Kidney tubule cell (primary cell): ENCODE measurements at places on chromosomes 13 and 19.

GRCh38 chr13:75416327-75417011 lies 65.5 kb downstream of the TBC1D4 start:
- no peak for DNase-seq

DNA sequence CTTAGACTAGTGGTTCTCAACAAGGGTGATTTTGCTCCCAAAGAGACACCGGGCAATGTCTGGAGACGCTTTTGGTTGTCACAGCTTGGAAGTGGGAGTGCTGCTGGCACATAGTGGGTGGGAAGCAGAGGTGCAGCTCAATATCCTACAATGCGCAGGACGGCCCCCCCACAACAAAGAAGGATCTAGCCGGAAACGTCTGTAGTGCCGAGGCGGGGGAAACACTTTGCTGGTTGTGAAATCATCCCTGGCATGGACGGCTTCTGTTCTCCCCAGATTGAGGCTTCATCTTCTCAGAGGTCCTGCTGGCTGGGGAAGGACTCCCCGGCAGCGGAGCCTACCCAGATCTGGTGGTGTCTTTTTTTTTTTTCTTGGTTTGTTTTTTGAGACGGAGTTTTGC lies 13.4 kb upstream of the SYT5 start:
- no peak for DNase-seq

GRCh38 chr13:101514695-101515275 lies 62.3 kb downstream of the ITGBL1 start:
- DNase-seq, result peak; percentile 65

GRCh38 chr19:12885749-12886650 lies 1.0 kb downstream of the KLF1 start:
- DNase-seq, result no peak

DNA sequence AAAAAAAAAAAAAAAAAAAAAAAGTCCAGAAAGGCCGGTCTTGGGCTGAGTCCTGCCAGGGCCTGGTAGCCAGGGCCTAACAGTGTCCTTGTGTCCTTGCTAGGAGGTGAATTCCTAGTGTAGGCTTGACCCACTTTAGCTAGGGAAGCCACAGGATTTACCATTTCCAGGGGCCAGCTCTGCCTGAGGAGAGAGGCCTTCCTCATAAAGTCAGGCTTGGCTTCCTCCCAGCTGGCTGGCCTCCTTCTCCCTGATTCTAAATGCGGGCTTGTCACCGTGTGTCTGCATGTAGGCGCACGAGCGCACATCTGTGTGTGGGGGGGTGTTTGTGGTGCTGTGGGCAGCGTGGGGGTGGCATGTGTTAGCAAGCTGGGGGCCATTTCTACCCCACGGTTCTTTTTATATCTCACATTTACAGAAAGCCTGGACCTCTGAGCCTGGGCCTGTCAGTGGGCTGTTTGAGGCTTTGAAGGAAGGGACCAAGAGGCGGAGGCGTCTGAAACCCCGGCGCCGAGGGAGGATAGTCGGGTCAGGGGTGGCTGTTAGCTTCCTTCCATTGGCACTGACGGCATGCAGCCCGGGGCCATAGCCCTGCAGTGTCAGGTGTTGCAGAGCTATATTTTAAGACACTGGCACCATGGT lies 31.7 kb downstream of the IER2 start:
- peak; percentile 39 for DNase-seq

GRCh38 chr13:43495732-43496131 lies 291.0 kb downstream of the ENOX1 start:
- no peak for DNase-seq

GRCh38 chr13:38463048-38463447 lies 113.4 kb downstream of the UFM1 start:
- DNase-seq, result no peak

- no peak for DNase-seq
Measured at GRCh38 chr19:41876847-41877832, at the start of gene CD79A. TSS of gene CD79A (plus strand) at chr19:41877279. CDS start at chr19:41877305, 26 bp downstream.

DNA sequence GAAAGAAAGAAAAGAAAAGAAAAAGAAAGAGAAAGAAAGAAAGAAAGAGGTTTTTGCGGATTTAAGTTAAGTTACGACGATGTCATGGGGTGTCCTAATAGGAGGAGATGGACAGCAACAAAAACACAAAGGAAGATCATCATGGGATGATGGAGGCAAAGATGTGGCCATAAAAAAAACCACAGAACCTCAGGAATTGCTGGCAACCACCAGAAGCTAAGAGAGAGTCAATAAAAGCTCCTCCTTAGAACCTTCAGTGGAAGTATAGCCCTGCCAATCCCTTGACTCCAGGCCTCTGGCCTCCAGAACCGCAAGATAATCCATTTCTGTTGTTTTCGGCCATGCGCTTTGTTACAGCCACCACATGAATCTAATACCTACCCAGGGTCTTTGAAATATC lies 11.5 kb downstream of the PLEKHA4 start:
- DNase-seq, result no peak

DNA sequence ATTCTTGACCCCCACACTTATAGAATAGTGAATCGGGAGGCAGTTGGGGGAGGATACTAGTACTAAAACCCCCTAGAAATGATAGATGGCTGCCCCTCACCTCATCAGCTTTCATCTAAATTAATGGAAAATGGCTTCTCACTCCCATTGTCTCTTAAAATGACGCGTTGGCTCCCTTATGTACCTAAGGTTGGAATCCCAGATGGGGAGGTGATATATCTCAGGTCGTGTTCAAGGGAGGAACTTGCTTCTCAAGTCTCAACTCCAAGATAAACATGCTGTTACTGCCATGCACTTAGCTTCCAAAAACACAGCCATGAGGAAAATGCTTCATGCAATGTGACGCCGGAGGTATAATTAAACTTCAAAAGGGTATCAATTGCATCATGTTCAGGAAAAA lies 18.8 kb upstream of the UBE2L5 start:
- no peak for DNase-seq

GRCh38 chr13:39789451-39789850 lies 134.0 kb downstream of the COG6 start:
- DNase-seq, result peak; percentile 33

DNA sequence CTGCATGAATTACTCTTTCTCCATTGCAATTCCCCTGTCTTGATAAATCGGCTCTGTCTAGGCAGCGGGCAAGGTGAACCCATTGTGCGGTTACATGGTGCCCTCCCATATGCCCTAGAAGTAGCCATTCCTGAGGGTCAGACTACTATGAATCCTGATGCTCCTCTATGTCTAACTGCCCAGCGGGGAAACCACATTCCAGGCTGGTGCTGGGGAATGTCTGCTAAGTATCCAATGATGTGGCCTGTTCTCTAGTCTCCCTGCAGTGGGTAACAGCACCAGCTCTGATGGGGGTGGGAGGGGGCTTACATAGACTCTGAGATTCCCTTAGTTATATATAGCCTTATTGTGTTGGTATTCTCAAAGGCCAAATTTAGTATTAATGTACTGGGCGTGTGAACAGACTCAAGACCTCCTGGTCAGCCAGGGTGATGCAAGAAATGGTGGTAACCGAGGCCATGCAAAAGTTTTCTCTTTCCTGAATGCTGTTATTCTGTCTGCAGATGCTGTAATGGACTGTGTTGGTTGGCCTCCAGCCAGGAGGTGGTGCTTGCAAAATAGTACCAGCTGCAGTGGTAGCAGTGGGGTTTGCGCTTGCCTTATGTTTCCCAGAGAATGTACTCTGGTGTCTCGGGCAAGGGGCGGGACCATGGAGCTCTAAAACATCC lies 564.8 kb upstream of the SLITRK1 start:
- no peak for DNase-seq

DNA sequence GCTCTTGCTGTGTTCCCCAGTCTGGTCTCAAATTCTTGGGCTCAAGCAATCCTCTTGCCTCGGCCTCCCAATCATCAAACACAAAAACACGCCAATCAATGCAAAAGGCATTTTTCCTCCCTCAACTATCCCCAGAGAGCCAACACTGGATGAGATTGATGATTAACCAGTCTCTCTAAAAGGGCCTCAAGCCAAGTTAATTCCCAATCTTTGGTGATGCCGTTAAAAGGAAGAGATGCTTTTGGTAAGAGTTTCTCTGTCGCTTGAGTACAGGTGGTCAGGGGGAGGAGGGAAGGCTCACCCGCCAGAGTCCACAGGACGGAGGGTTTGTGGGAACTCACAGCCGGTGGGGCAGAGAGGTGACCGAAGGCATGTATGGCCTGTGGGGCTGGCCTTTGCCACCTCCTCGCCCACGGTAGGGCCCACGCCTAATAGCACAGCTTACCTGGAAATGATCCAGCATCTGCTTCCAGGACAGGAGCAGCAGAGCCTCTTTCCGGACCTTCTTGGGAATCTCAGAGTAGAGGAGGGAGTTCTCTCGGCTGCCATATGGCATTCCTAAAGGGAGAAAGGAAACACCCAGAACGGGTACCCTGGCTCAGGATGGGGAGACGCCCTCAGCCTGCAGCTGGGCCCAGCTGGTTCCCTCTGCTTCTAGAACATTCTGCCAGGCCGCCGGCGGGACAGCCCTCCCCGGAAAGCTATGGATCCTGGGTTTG lies 18.1 kb downstream of the DPP9 start:
- DNase-seq, result peak; percentile 77

GRCh38 chr13:43348397-43348796 lies 325.0 kb downstream of the DNAJC15 start:
- peak; percentile 73 for DNase-seq

- DNase-seq, result no peak
Measured at GRCh38 chr13:49828453-49828852, 36.0 kb upstream of the KPNA3 start.

- DNase-seq, result no peak
Measured at GRCh38 chr13:77494226-77494625, 41.3 kb upstream of the SCEL start.

- DNase-seq, result no peak
Measured at GRCh38 chr19:48370955-48371354, 6.8 kb downstream of the SYNGR4 start.

DNA sequence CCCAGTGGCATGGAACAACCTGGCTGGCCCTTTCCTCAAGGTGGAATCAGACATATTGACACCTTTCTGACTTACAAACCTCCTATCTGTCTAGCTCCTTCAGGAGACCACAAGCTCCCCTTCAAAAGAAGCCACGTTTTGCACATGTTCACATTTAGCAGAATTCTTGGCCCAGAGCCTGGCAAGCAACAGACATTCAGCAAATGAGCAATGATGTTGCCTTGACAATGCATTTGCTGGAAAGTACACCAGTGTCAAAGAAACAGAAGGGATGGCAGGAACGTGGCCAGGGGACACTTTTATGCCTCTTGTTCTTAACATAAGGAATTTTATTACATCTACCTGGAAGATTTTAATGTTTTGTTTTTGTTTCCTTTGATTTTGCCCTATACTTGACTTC lies 85.5 kb upstream of the FGF14 start:
- no peak for DNase-seq

GRCh38 chr19:16342002-16342715 lies 17.5 kb downstream of the KLF2 start:
- peak; percentile 49 for DNase-seq

GRCh38 chr19:48355365-48355954 lies 8.3 kb downstream of the TMEM143 start:
- no peak for DNase-seq

DNA sequence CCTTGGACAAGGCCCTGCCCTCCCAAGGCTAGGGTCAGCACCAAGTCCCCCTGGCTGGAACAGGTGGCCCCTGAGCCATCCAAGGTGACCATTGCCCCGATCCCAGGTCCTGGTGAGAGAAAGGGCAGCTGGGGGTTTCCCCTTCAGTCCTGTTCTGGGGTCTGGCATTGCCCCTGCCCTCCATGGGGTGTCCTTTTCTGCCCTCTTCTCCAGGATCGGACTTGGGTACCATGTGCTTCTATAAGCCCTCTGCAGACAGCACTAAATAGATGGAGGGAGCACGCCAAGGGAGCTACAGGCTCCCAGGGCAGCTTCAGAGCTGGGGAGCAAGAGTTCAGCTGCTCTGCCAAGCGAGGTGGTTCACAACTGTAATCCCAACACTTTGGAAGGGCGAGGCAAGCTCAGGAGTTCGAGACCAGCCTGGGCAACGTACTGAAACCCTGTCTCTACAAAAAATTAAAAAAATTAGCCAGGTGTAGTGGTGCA lies 13.5 kb upstream of the KCNN1 start:
- no peak for DNase-seq

- DNase-seq, result peak; percentile 78
Measured at GRCh38 chr13:98821372-98822224, 69.1 kb upstream of the SLC15A1 start.

DNA sequence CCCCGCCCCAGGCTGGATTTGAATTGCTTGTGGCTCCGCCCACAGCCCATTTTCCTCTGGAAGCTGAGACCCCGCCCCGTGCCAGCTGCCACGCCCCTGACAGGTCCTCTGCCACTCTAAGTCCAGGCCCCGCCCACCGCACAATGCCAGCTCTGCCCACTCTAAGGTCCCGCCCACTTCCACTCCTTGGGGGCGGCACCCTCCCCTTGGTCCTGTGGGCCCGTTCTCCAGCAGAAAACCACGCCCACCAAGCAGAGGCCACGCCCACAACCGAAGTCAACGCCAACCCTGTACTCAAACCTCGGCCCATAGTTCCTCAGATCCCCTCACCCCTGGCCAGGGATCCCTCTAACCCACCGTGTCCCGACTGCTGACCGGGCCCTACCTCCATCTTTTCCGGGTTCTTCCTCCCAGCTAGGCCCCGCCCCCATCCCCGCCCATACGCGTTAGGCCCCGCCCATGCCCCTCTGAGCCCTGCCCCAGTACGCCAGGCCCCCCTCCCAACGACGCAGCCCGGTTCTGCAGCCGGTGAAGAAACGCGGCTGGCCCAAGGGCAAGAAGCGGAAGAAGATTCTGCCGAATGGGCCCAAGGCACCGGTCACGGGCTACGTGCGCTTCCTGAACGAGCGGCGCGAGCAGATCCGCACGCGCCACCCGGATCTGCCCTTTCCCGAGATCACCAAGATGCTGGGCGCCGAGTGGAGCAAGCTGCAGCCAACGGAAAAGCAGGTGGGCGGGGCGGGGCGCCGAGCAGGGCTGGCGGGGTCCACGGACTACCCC lies 1.3 kb downstream of the HMG20B start:
- peak; percentile 96 for DNase-seq
